Activated CD4-positive, alpha-beta T cell treated with anti-CD3 and anti-CD28 coated beads, Interleukin-2, Interleukin-6, amounts not matched to agents 100 ng/mL and 50 ng/mL, durations not matched to agents 16 hours and 8 hours (primary cell): ENCODE measurements at places on chromosomes 1 and 21.

GRCh38 chr1:4796161-4797015 is 142.0 kb downstream of the AJAP1 start:
- no peak for DNase-seq

DNA sequence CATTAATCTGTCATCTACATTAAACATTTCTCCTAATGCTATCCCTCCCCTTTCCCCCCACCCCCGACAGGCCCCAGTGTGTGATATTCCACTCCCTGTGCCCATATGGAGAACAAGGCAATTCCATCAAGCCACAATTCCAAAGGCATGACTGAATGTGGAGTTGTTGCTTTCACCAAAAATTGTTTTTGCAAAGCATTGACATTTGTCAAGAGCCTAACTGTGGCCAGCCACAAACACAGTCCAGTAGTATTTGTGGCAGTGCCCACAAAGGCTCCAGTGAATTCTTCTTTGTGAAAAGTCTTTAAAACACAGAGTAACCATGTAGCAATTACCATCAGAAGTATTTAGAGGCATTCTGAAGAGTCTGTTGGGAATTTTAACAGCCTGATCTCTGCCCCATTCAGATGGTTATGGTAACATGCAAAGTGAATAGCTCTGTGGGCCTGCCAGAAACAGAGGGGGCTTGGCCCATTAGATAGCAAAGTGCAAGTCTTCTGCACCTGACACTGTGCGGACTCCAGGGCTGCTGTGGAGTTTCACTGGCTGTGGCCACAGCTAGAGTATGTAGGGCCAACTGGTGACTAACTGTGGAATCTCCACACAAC is 11.6 kb upstream of the LRRC53 start:
- no peak for DNase-seq

DNA sequence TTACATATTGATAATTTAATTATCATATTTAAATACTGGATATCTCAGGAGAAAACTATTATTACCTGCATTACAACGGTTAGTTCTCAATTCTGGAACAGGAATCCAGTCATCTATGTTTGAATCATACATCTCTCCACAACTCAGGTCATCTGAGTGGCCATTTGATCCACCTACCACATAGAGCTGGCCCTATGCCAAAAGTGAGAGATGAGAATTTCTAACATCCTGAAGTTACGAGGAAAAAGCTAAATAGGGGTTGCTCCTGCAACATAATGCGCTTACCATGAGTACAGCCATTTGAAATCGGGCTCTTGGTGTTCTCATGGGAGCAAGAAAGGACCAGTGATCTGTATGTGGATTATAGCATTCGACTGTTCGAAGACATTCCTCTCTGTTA is 16.9 kb downstream of the IVNS1ABP start:
- DNase-seq, result no peak

DNA sequence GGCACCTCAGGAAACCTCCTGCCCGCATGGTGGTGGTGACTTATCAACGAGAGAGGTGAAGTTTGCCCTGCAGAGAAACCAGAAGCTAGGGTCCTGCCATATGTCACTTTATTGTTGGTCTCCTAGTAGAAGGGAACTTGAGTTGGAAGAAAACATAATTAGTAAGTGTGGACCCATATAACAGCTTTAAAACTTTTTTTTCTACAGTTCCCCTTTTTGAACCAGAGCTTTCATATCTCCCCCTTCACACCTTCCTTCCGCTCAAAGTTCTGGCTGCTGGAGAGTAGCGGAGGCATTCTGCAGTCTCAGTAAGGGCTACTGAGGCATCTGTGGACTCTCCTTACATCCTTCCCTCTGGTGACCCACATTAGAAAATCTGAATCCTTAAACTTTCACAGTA is 48.9 kb downstream of the PHC2 start:
- DNase-seq, result no peak

GRCh38 chr1:173603056-173603591 is at the start of gene SLC9C2:
SLC9C2 (minus strand) TSS chr1:173603072; CDS start chr1:173601776, 1,296 bp downstream.
- DNase-seq, result no peak

GRCh38 chr1:7580923-7581753 is 190.0 kb upstream of the VAMP3 start:
- DNase-seq, result no peak

- no peak for DNase-seq
Observed at GRCh38 chr1:68490046-68490651, 6.7 kb downstream of the DEPDC1 start.

DNA sequence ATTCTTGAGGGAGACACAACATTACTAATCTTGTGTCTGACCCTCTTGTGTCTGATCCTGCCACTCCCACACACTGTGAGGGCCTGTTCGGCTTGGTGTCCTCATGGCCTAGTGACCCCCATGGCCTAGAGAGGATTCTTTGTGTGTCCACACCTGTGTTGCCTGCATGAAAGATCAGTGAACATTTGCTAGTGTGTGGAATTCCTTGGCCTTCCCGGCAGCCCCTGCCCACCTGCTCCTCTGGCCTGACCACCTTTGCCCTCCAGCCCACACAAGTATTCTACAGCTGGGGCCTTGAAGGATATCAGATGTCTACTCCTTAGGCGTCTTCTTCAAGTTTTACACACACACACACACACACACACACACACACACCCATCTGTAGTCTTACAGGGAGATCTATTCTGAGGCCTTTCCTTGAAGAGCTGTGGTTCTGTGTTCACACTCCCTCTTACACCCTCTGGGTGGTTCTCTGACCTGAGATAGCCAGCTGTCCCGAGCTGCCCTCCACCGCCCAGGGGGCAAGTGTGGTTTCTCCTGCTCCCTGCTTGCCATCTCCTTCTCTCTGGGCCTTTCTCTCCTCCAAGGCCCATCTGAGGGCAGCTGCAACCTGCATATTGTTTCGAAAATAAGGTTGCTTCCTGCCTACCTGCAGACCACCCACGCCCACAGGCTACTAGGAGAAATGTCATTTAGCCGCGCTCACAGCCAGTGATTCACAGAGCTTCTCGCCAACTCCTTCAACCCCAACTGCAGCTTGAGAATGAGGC is 45.4 kb downstream of the CD247 start:
- no peak for DNase-seq

GRCh38 chr21:16811011-16811410 is 701.8 kb upstream of the CXADR start:
- no peak for DNase-seq

DNA sequence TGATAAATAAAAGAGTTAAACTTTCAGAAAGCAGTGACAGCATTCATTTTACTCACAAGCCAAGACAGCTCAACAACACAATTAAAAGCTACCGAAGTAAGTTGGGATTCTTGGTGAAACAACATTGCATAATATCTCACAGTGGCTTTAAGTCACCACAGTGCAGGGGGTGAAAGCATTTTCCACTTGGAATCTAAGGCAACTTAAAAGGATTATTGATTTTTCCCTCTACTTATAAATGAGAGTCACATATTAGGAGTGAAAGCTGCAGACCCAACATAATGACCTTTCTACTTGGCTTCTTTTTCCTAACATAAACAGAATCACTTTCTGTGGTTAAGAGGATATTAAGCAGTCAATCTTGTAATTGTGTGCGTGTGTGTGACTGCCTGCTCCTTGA is 536.6 kb upstream of the CXADR start:
- DNase-seq, result no peak

DNA sequence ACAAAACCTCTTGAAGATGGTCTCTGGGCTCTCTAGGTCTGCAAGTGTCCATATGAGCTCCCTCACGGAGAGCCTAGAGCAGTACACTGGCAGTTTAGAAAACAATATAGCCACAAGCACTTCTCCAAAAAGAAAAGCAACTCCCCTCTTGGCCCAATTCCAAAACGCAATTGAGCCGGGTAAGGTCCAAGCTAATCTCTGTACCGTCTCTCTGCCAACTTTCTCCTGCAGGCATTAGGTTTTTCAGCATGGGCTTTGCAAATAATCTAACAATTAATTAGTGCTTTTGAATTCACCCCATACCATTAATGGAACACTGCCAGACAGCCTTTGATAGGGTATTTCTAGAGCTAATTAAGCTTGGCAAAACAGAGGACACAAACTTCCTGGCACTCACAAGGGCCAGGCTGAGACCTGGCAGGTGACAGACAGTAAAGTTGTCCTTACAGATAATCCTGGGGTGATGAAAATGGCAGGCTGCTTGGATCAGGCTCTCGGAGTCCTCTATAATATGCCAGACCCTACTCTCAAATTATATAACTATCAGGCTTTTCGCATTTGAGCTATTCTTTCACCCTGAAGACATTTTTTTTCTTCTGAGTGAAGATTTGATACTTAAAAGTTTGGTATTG is 39.8 kb downstream of the TGFBR3 start:
- no peak for DNase-seq

- no peak for DNase-seq
Observed at GRCh38 chr1:168609741-168610510, 33.5 kb downstream of the XCL1 start.

- DNase-seq, result no peak
Observed at GRCh38 chr1:95370691-95371562, 136.9 kb downstream of the RWDD3 start.

DNA sequence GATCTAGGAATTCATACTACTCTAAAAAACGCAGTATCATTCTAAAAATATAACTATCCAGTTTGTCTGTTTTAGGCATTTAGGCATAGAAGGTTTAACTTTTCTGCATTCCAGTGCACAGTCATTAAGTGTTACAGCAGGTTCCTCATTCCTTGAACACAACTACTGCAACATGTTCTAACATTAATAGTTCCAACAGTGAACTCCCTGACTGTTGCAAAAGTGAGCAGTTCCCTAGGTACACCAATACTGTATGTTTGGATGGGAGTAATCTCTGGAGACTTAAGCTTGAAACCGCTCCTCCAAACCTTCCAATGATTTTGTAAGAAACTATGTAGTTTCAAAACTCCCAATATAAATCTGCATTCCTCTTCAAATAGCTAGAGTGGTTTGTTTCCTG is 46.2 kb downstream of the UCHL5 start:
- DNase-seq, result no peak

- no peak for DNase-seq
Observed at GRCh38 chr1:75614399-75614756, 3.5 kb upstream of the SLC44A5 start.

DNA sequence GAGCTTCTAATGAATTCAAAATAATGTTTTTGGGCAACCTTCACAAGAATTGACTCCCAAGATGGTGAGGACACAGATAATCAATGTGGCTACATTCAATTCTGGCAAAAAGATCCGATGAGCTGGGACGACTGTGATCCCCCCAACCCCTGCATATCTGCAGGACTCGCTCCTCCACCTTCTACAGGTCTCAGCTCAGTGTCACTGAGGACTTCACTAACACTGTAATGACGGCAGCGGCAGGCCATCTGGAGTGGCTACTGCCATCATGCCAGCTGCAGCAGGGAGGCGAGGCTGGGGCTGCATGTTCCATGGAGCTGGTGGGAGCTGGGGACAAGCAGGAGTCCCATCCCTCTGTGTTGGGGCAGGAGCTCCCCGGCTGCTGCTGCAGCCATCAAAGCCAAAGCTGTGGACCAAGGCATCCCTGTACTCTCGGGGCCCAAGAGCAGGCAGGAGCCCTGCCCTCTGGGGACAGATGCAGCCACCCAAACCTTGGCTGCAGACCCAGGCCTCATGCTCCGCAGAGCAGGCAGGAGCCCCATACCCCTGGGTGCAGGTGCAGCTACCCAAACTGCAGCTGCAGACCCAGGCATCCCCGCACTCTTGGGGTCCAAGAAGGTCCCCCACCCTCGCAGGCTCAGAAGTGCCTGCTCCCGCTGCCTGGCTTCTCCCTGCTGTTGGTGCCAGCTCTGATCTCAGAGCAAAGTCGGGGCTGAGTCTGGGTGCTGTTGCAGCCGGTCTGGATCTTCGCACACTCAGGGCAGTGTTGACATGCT is 12.2 kb upstream of the DHRS3 start:
- DNase-seq, result no peak

- no peak for DNase-seq
Observed at GRCh38 chr1:210104103-210104502, 128.5 kb upstream of the SERTAD4 start.

DNA sequence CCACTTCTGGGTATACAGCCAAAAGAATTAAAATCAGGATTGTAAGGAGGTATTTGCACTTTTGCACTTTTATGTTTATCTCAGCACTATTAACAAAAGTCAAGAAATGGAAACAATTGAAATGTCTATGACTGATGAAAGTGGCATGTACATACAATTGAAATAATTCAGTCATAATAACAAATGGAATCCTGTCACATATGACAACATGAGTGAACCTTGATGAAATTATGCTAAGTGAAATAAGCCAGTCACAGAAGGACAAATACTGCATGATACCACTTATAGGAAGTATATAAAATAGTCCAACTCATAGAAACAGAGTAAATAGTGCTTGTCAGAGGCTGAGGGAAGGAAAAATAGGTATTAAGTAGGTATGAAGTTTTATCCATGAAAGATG is 3.4 kb upstream of the SPTA1 start:
- no peak for DNase-seq

GRCh38 chr1:43345120-43345519 is 7.5 kb downstream of the MPL start:
- no peak for DNase-seq

GRCh38 chr1:225572422-225572821 is 80.5 kb downstream of the ENAH start:
- DNase-seq, result no peak

GRCh38 chr21:17901458-17902079 is 82.4 kb upstream of the C21orf91 start:
- DNase-seq, result no peak

GRCh38 chr1:230626232-230626631 is 16.0 kb upstream of the COG2 start:
- no peak for DNase-seq

DNA sequence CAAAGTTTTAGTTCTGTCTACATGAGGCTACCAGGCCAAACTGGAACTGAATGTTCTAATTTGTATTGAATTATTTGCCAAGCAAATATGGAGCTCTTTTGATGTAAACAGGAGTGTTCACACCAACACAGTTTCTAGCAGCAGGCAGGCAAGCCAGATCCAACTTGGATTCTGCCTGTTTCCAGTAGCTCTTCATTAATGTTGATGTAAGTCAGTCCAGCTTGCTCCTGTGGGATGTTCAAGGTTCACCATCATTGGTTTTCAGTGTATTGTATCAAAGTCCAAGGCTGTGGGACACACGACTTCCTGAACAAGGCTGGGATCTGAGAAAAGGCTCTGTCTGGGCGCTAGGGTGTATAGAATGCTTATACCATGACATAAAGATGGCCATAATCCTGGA is 68.1 kb downstream of the PAPPA2 start:
- DNase-seq, result no peak

- no peak for DNase-seq
Observed at GRCh38 chr1:76919085-76919484, 51.8 kb downstream of the ST6GALNAC5 start.

DNA sequence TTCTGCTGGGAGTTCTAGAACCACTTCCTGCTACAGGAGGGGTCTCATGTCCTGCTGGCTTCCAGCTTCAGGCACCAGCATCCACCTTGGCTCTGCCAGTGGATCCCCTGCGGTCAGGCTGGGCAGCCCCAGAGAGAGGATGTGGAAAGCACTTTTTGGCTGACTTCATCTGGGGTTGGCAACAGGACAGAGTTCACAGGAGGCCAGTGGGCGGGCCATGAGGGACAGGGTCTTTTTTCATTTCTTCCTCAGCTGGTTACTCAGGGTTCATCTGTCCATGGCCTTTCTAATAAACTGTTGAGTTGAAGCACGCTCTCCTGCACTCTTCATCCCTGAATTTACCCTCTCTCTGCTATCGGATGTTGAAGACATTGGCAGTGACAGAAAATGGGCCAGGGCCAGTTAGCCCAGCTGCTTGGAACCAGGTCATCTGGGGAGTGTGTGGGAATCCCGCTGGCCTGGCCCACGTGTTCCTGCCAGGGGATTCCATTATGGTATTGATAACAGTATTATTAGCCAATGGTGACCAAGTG is 45.2 kb downstream of the RPS6KA1 start:
- no peak for DNase-seq

- DNase-seq, result no peak
Observed at GRCh38 chr21:42613756-42614155, 39.7 kb upstream of the PDE9A start.

GRCh38 chr21:36104317-36105300 is 30.3 kb upstream of the CBR3 start:
- peak; percentile 53 for DNase-seq
